ENCODE measurements at places on chromosomes 16 and 17.

DNA sequence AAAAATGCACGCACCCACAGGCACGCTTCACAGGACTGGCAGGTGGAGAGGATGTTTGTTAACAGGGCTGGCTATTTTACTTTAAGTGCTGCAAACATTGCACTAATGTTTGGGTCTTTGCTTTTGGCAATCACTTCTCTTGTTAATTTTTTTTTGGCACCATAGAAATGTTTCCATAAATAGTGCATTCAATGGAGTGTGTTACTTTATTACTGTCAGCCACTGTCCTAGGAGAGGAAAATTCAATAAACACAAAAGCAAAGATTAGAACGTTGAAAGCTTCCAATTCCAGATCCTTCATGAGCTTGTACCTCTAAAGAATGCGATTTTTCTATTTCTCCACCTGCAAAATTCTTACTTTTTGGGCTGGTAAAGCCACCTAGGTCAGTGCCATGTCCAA, 743.5 kb downstream of the WWOX start:
- no peak for DNase-seq

DNA sequence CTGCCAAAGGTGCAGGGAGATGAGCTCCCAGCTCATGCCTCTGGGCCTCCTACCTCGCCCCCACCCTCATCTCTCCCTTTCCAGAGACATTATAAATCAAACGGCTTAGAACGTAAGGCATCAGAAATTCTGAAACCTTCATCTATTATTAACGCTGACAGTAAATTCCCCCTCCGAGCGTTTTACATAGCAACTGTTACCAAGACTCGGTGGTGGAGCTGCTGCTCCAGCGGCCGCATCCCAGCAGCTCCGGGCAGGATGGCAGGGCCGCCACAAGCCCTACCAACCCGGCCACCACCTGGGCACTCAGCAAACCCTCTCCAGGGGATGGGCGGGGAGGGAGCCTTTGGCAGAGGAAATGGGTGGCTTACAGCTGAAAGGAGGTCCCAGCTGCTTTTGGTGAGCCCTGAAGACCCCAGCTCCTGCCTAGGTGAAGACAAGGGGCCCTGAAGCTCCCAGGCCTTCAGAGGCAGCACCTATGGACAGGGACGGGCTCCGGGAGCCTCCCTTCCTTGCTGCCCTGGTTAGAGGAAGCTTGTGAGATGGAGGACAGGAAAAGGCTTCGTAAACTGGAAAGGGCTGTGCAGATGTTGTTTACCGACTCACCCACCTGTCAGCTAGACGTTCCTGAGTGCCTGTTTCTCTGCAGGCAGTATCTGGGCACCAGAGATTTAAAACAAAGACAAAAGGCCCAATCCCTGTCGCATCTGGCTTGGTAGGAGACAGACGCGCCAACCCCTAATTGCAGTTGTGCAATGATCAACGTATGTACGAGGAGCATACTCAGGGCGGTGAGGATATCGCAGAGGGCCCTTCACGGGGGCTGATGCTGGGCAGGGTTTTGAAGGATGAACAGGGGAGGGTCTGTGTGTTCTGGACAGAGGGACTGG, 76.9 kb downstream of the RAI1 start:
- no peak for DNase-seq

DNA sequence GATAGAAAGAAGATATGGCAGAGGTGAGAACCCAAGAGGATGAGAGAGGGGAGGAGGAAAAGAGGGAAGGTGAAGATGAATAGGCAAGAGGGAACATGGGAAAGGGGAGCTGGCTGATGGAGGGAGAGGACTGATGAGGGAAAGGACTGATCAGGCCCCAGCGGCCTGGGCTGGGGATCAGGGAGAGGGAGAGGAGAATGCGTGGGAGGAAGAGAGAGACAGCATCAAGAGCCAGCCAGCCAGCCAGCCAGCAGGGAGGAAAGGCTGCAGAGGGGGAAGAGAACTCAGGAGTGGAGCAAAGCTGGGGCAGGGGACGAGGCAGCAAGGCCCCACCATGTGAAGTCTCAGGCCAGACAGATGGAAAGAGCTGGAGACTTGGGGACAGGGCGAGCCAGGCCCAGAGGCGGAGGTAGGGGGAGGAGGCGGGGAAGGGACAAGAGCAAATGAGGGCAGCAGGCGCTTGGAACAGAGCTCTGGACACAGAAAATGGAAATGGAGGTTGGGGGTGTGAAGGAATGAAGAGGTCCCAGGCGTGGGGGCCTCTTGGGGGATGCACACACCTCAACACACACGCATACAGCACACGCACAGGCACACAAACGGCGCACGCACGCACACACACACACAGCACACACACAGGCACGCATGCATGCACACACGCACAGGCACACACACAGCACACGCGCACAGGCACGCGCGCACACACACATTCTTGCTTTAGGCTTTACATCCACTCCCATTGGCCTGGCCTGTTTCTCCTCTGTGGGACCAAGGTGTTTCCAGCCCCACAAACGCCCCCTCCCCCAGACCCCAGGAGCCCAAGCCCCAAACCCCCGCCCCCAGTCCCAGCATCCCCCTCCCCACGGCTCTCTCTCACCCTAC, 12.3 kb downstream of the DLG4 start:
- no peak for DNase-seq

- DNase-seq = no peak
Measured at GRCh38 chr17:36938566-36939051, 1.3 kb downstream of the LHX1 start.

DNA sequence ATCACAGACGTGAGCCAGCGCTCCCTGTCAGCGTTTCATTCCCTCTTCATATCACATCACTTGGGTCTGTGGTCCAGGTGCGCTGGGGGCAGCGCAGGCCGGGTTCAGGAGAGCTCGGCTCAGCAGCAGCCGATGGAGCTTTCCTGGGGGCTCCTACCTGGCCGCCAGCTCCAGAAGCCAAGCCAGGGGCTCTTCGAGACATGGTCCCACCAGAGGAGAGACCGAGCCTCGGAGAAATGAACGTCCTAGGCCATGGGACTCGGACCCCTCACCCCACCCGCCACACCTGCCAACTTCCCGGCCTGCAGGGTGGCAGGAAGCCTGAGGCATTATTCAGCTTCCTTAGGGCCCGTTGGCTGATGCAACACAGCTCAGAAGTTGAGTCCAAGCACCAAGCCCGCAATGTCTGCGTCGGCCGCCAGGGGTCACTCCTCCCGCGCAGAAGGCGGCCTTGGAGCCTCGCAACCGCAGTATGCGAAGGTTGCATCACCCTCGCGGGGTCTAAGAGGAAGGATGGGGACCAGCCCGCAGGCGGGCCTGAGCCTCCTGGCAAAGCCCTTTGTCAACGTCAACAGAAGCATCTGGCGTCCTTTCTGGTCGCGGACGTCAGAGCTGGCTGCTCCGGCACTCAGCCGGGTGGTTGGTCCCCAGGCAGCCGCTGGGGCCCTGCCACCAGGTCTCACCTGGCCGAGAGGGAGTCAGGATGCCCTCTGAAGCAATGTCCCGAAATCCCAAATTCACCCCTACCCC, 13.2 kb upstream of the KLHDC4 start:
- DNase-seq = peak; percentile 89

DNA sequence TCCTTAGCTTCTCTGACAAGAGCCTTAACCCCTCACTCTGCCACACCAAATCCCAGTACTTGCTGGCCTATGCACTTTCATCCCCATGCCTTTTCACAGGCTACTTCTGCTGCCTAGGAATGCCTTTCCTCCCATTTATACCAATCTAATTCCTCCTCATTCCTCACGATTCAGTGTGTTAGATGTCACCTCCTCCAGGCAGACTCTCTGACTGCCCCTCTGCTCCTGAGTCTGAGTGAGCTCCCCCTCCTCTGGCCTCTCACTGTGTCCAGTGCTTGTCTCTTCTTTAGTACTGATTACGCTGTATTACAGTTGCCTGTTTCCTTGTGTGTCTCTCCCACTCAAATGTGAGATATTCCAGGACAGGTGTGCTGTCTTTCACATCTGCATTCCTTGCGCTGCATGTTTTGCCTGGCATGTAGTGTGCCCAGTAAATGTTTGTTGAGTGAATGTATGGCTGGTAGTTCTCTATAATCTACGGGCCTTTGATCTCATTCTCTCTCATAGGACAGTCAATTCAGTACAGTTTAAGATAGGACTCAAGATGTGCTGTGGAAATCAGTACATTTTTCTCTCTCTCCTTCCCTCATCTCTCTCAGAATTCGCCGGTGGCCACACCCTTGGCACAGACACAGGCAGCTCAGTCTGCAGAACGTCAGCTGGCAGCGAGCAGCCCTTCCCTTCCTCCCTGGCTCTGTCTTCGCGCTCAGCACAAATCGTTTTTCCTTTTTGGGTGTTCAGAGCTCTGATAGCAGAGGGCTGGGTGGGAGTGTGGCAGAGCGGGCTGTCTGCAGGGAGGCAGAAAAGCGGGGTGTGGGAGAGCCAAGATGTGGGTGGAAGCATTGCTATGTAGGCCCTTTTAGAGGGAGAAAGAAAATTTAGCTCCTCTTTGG, 18.5 kb downstream of the ARL4D start:
- DNase-seq = peak; percentile 65

- no peak for DNase-seq
Measured at GRCh38 chr16:10641555-10641952, 53.2 kb downstream of the TEKT5 start.

GRCh38 chr16:83211711-83212110, 584.9 kb downstream of the CDH13 start:
- DNase-seq = no peak

DNA sequence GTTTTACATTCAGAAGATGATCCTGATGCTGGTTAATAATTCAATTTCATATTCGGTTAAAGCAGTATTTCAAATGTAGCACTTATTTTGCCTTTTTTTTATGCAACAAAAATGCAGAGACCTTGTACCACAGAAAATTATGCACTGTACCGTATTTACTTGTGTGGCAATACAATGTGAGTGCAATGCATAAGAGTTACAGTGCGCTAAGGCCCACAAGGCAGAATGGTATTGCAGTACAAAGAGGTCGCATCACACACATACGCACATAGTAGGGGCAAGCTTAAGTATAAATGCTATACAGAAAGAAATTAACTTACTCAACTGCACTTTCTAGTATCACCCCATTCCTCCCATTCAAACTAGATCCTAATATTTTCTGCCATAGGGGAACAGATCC, 103.0 kb downstream of the SYCE1L start:
- no peak for DNase-seq

DNA sequence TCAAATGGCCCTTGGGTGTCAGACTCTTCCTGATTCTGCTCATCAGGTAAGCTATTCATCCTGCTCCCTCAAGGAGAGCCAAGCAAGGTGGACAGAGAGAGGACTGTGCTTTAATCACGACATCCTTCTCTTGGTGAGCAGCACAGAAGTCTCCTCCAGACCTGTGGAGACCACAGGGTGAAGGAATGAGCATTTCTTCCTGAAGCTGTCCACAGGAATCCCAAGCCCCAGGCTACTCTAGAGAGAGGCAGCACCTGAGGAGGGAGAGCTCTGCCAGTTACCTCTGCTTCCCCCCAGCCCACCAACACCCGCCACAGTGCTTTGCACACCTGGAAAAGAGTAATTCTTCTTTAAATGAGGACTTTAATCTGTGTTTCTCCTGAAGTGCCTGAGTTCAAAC, 100.0 kb downstream of the PARN start:
- DNase-seq = no peak

GRCh38 chr16:68416057-68417046, 32.0 kb downstream of the SMPD3 start:
- DNase-seq = no peak

- DNase-seq = no peak
Measured at GRCh38 chr17:45675892-45676291, 108.2 kb upstream of the CRHR1 start.

DNA sequence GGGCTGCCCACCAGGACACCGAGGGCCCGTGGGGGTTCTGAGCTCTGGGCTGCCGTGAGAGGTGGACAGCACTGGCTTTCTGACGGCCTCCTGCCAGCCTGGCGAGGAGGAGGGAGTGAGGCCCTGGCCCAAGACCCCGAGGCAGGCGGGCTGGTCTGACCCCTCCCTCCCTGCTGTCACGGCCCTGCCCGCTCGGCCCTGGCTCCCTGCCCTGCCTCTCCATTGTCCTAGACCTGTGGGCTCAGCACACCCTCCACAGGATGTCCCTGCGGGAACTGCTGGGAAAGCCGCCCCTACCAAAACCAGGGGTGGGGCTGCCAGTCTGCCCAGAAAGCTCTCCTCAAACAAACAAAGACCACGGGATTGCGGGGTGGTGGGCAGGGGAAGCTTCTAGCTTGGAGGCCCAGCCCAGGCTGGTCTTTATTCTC, 20.7 kb downstream of the SPNS2 start:
- peak; percentile 52 for DNase-seq

- DNase-seq = no peak
Measured at GRCh38 chr17:61816538-61816937, 46.8 kb downstream of the BRIP1 start.

DNA sequence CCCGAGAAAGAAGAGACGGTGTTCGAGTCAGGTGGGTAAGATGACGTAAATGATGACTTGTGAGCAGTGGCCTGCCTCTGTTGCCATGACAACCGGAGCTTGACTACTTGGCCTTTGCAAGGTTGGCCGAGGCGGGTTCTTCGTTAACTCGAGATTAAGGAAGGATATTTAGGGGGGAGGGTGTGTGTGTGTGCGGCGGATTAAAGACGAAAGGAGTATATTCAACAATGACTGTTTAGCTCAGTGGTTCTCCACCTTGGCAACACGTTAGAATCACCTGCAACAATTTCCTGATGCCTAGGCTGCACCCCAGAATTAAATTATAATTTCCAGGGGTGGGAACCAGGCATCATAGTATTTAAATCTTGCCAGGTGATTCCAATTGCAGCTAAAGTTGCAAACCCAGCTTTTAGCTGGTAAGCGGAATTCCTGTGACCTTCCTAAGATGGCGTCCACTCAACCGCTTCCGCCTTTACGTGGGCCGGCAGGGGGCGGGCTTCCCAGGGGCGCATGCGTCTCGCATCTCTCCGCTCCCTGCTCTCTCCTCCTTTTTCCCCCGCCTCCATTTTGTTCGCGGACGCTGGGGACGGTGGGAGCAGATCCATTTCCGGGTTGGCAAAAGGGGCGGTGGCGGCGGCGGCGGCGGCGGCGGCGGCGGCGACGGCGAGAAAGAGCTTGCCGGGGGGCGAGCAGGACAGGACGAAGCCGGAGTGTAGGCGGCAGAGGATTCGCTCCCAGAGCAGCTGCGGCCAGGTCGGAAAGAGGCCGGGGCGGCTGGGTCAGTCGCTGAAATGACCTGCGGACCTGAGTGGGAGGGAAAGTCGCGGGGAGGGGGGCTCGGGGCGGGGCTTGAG, at the start of gene WIPF2:
WIPF2 (plus strand) TSS at position 565 of the 854 bp plus-strand sequence. CDS start 37,156 bp downstream, outside the sequence.
- DNase-seq = peak; percentile 91

- no peak for DNase-seq
Measured at GRCh38 chr16:4115209-4115948, 863 bp downstream of the ADCY9 start.

DNA sequence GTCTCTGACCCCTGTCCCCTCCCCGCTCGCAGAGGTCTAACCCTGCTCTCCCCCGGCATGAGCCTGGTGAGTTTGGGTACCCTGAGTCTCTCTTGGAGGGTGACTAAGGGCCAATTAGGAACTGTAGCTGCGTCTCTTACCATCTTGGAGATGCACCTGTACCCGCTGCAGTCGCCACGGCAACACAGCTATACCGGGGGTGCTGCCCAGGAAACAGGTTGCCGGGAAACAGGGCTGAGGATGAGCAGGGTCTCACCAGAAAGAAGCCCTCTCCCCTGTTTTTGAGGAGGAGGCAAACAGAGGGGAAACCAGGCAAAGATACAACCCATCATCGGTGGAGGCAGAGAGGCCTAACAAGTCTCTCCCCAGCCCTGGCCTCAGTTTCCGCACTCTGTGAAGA, 140.2 kb downstream of the TMEM132E start:
- DNase-seq = peak; percentile 8
